ENCODE measurements at places on chromosomes 6 and 20. TPM values are rescaled to one million over a fixed set of nuclear protein-coding genes. Genes with fewer than 3 reads are reported as not detected.

- H3K4me3 ChIP-seq = no peak overlapping the region
- H3K27ac ChIP-seq = no peak overlapping the region
- H3K27me3 ChIP-seq = no peaks in the 10 kb centered on the region
- no peaks in the 10 kb centered on the region for H3K4me1 ChIP-seq
- no peaks in the 10 kb centered on the region for H3K36me3 ChIP-seq
Measured at GRCh38 chr6:16494793-16495192, 256.4 kb downstream of the GMPR start.

Gene CYP24A1
- total RNA-seq = 4.8 TPM

GRCh38 chr6:149235130-149235561 is 82.4 kb upstream of the TAB2 start:
- no peaks in the 10 kb centered on the region for H3K36me3 ChIP-seq
- no peaks in the 10 kb centered on the region for H3K4me1 ChIP-seq
- H3K4me3 ChIP-seq = no peak overlapping the region
- H3K27me3 ChIP-seq = no peaks in the 10 kb centered on the region

GRCh38 chr20:49936153-49937026 is at the start of gene RNF114:
TSS of gene RNF114 (plus strand) at chr20:49936397. CDS start at chr20:49936413, 16 bp downstream.
- H3K4me1 ChIP-seq = no peaks in the 10 kb centered on the region
- H3K4me3 ChIP-seq = peak within 1 kb of the TSS; percentile 98
- peak; percentile 91 for DNase-seq
- H3K36me3 ChIP-seq = no peaks in the 10 kb centered on the region
- H3K27ac ChIP-seq = peak within 1 kb of the TSS; percentile 84

Gene DLL1
- 24.3 TPM for total RNA-seq

DNA sequence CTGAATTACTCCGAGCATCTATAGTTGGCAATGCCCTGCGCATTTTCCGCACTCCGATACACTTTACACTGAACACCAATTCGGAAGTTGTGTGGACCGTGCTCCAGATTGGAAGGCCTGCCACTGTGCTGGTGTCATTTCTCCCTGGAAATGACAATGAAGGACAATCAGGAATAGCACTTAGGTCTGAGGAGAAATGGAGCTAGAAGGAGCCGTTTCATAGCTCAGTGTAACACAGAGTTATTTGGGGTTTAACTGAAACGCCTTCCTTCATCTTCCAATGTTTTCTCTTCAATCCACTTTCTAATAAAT is 501 bp upstream of the PLA2G7 start:
- no peaks in the 10 kb centered on the region for H3K4me1 ChIP-seq
- no peak for DNase-seq
- H3K36me3 ChIP-seq = no peaks in the 10 kb centered on the region
- no peak overlapping the region for H3K27ac ChIP-seq
- H3K27me3 ChIP-seq = no peaks in the 10 kb centered on the region
- peak overlapping the region; percentile 45 for H3K4me3 ChIP-seq

Gene GTSF1L
- total RNA-seq = not detected

- no peak for DNase-seq
- no peaks in the 10 kb centered on the region for H3K27me3 ChIP-seq
- H3K36me3 ChIP-seq = no peaks in the 10 kb centered on the region
- no peak overlapping the region for H3K4me3 ChIP-seq
- no peaks in the 10 kb centered on the region for H3K4me1 ChIP-seq
Measured at GRCh38 chr6:82056567-82056966, 191.0 kb downstream of the IBTK start.

Measured in uterus (tissue), 4 donors.